NCI-H748 treated with DMSO at 0.1 percent for 48 hours (cell line): ENCODE measurements at places on chromosomes 13 and 19.

GRCh38 chr19:47514151-47514868 lies 553 bp downstream of the NAPA start:
- no peak for DNase-seq

DNA sequence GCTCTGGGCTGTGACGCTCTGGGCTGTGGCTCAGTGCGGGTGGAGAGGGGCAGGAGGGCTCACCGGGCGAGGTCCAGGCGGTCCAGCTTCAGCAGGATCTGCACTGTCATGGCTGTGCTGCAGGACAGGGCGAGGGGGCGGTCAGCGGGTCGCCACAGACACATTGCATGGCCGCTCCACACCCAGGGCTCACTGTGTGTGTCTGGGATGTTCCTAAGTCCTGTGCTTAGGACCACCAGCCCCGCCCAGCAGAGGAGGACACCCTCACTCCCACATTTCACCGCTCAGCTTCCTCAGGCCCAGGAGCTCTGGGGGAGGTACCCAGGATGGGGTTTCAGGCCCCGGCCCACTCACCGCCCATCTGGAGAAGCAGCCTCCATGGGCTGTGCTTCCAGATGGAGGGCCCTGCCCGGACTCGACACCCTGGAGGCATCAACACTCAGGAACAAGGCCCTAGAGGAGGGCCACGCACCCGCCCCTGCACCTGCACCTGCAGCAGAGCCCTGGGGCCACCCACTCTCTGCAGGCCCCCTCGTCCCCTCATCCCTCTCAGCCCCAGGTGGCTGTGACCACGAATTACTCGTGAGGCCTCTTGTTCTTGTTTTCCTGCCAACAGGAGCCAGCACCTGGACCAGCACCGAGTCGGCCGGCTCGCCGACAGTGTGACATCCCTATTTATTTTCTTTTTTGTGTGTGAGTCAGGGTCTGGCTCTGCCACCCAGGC lies 9.7 kb upstream of the CERS1 start:
- DNase-seq: no peak

GRCh38 chr13:114177245-114178010 lies 1.6 kb upstream of the CFAP97D2 start:
- no peak for DNase-seq

- DNase-seq: no peak
These were observed 1.5 kb upstream of the CGB5 start for GRCh38 chr19:49042177-49042576.

GRCh38 chr13:32019612-32020233 lies 11.9 kb upstream of the FRY start:
- DNase-seq: peak; percentile 86

DNA sequence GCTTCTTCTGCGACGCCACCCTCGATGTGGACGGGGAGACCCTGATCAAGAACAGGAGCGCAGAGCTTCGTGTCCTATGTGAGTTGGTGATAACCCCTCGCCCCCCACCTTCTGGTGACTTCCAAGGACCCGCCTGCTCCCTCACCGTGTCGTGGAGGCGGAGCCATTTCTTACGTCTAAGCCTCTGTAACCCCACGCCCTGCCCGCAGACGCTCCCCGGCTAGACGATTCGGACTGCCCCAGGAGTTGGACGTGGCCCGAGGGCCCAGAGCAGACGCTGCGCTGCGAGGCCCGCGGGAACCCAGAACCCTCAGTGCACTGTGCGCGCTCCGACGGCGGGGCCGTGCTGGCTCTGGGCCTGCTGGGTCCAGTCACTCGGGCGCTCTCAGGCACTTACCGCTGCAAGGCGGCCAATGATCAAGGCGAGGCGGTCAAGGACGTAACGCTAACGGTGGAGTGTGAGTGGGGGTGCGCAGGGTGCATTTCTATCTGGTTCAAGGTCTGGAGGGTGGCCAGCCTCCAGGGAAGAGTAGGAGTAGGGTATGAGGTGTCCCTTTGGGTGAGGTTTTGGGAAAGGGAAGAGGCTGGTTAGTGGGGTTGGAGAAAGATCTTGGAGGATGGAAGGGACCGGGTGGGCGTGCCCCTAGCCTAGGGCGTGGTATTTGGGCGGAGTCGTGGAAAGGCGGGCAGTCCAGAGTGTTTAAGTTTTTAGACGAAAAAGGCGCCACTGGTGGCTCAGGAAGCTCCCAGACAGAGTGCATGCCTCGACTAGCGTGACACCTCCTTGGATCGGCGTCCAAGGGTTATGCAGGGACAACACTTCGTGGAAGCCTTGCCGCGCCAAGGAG lies 3.3 kb downstream of the ICAM5 start:
- DNase-seq: no peak

GRCh38 chr13:79874396-79875360 lies 393.7 kb downstream of the NDFIP2 start:
- DNase-seq: no peak

DNA sequence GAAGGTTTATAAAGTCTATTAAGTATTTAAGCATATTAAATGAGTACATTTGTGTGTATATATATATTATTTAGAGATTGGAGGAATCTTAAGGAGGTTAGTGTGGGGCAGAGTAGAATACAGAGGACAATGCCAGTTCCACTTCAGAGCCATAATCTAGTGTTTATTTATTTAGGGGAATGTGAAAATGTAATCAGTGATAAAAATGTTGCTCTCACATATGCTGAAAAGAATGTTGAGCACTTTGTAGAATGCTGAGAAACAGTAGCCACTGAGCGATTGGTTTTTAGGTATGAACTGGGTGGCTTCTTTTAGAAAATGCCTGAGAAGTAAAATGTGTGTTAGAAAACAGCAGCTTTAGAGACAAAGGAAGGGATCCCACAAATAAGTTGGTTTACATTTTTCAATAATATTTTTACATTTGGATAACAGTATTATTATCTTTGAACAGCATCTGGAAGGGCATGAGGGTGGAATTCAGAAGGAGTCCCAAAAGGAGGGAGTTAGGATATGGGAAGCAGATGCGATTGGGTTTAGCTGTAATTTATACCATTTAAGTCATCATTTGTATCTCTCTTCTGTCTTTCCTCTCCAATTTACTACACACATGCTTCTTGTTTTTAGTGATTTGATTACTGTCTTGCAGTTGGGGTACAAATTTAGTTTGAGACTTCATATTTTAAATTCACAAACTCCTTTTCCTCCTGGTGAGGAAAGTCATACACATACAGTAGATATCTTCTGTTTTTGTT lies 68.6 kb downstream of the NDFIP2 start:
- no peak for DNase-seq

DNA sequence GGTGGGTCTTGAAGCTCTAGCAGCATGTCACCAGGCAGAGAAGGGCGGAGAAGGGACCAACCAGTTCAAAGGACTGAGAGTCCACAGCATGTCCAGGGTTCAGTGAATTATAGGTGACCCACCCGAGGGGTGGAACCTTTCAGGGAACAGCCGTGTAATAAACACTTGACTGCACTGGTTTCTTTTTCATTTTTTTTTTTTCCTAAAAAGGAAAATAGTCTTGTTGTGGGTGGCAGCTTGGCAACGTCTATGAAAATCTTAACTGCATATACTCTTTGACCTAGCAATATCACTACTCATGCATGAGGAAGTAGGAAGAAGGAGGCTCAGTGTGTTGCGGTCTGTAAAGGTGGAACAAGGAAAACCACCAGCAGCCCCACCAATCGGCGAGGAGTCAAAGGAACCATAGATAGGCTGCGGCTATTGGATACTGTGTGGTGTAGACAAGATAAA lies 13.0 kb upstream of the MYH14 start:
- DNase-seq: no peak

DNA sequence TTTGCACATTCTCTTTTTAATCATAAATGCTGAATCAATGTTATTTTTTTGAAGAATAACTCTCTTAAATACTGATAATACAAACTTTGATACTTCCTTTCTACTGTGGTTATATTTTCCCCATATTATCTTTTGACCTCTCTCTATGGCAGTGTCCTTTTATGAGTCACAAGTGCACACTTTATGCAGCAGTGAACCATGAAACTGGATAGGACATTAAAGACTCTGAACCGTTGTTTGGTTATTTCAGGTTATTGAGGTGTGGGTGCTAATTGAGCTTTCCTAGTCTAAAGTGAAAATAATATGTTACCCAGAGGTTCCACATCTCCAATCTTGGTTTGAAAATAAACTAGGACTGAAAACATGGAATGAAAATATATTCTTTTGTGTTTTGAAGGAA lies 71.4 kb downstream of the DGKH start:
- no peak for DNase-seq

DNA sequence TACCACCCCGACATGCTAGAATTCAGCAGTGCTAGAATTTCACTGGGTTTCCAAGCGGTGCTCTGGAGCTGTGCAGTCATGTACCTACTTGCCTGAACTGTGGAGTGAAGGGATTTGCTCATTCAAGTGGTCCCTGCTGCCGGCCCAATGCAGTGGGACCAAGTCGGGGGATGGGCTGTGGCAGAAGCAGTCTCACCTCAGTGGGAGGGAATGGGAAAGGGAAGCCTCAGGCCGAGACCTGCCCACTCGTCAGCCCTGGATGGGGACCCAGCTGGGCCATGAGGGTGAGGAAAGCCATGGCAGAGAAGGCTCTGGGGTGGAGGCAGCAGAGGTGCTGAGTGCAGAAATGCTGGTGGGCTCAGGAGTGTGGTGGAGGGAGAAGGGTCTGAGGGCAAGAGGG lies 14.9 kb downstream of the KLHL26 start:
- DNase-seq: no peak

DNA sequence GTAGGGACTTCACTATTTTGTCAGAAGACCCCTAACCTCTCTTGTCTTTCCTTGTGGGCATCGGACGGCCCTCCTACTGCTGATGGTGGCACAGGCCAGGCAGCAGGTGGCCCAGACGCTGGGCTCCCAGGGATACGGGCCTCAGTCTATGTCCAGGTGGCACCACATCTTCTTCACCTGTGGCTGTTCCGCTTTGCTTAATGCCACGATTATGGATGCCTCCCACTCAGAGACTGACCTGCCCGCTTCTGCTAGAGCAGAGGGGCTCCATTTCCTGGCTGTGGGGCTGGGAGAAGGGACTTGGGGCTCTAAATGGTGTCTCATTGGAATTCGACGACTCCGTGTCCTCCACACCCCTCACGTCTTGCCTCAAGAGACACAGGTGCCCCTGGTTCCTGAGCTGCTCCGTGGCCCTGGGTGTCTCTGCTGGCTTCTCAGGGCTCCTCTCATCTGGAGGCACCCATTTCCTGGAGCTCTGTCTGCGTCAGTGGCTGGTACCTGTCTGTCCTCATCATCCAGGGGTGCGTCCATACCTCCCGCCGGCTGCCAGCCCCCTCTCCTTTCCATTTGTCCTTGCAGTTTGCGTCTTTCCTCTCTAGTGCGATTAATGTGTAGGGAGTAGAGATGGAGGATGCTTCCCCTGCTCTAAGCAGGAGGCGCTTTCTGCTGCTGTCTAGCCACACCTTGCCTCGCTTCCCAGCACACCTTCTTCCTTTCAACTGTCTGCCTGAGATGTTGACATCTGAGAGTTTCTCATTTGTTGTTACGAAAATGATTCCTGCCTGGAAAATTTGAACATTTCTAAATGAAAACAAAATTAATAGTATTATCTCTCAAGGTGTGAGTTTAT lies 63.4 kb downstream of the TEX29 start:
- DNase-seq: no peak

GRCh38 chr13:110706570-110707372 lies 855 bp upstream of the CARS2 start:
- DNase-seq: no peak

GRCh38 chr13:114115191-114115671 lies 17.2 kb downstream of the RASA3 start:
- no peak for DNase-seq

- no peak for DNase-seq
These were observed 16.4 kb upstream of the ZNF14 start for GRCh38 chr19:19749117-19749907.

DNA sequence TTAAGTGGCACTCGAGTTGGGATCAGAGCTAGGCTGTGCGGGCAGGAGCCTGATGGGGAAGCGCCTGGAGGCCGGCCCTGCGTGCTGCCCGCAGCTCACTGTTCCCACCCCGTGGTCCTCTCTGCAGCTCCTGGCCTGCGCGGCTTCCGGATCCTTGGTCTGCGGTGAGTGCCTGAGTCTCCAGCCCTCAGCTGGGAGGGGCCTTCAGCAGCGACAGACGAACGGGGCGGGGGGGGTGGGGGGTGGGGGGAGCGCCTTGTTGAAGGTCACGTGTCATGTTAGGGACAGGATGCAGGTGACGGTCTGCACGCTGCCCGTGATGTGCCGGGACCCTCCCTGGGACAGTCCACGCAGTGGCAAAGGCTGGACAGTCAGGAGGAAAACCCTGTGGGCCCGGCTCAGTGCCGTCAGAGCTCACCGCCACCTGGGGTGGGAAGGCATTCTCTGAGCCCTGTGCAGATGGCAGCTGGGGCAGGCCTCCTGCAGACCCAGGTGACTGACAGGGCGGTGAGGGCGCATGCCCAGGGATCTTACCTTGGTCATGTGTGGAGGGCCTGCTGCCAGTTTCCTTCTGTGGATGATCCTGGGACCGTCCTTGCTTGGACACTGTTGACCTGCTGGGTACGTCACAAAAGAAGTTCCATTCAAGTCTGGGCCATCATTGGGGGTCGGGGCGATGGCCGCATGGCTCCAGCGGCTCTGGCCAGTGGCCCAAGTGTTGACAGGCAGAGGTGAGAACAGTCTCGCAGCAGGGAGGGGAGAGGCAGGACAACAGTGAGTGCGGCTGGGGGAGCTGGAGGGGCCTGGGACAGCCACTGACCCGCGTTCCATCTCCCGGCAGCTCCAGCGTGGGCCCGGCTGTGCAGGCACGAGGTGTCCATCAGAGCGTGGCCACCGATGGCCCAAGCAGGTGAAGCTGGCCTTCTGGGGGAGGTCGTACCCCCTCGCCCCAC lies 4.3 kb downstream of the NDUFS7 start:
- DNase-seq: no peak

DNA sequence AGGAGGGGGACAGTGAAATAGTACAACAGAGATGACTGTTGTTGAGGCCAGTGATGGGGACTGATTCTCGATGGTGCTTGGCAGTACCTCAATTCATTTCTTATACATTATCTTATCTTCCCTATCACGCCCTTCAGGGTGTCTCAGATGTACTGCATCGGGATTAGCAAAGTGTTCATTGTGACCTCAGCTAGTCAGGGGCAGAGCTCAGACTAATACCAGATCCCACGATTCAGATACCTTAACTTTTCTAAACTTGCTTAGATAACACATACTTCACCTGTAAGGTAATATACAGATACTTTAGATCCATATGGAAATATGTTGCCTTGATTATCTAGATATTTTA lies 720.6 kb downstream of the EFNB2 start:
- no peak for DNase-seq

GRCh38 chr19:485583-486236 lies 10.6 kb upstream of the MADCAM1 start:
- peak; percentile 1 for DNase-seq

DNA sequence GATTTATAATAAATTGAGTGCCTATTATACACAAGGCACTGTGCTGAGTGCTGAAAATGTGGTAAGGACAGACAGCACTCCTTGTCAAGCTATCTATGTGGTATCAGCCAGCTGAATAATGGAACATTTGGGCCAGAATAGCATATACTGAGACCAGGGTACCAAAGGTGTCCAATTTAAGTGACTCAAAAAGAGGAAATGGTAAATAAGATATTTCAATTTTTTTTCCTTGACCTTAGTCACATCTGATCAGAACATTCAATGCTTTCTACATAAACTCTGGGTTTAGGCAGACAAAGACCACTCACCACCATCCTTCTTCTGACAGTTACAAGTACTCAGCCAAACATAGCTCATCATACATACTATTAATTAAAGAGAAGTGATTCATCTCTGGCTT lies 43.2 kb downstream of the RCBTB2 start:
- DNase-seq: no peak
